T-helper 1 cell (primary cell): ENCODE measurements at places on chromosomes 11 and 22.
A peak's percentile ranks its signal among the peaks of the same experiment; 100 is the strongest.

GRCh38 chr11:113618360-113618759 lies 87.7 kb downstream of the TMPRSS5 start:
- DNase-seq: no peak

- no peak for DNase-seq
Observed at GRCh38 chr11:114147375-114148012, 88.0 kb downstream of the ZBTB16 start.

DNA sequence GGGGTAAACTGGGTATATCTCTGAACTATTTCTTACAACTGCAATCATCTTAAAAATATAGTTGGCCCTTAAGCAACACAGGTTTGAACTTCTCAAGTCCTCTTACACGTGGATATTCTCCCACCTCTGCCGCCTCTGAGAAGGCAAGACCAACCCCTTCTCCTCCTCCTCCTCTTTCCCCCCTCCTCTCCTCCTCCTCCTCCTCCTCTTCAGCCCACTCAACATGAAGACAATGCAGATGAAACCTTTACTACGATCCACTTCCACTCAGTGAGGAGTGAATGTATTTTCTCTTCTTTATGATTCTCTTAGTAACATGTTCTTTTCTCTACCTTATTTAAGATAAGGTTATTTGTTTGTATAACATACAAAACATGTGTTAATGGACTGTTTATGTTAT lies 20.0 kb downstream of the SHANK2 start:
- no peak for DNase-seq

- DNase-seq: no peak
Observed at GRCh38 chr11:7964873-7965272, 374 bp downstream of the NLRP10 start.

GRCh38 chr22:49881856-49882255 lies 28.2 kb downstream of the ZBED4 start:
- DNase-seq: no peak

DNA sequence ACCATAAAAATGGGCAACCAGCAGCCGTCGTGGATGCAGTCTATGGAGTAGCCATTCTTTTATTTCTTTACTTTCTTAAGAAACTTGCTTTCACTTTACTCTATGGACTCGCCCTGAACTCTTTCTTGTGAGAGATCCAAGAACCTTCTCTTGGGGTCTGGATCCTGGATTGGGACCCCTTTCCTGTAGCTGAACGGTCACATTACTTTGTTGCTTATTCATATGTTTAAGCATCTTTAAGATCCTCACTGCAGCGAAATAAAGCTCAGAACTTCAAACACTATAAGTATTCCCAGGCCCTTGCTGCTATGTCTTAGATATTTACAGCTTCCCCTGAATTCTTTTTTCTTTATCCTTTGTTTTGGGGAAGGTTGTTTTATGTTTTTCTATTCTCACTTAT lies 187.8 kb upstream of the DDI1 start:
- DNase-seq: no peak

DNA sequence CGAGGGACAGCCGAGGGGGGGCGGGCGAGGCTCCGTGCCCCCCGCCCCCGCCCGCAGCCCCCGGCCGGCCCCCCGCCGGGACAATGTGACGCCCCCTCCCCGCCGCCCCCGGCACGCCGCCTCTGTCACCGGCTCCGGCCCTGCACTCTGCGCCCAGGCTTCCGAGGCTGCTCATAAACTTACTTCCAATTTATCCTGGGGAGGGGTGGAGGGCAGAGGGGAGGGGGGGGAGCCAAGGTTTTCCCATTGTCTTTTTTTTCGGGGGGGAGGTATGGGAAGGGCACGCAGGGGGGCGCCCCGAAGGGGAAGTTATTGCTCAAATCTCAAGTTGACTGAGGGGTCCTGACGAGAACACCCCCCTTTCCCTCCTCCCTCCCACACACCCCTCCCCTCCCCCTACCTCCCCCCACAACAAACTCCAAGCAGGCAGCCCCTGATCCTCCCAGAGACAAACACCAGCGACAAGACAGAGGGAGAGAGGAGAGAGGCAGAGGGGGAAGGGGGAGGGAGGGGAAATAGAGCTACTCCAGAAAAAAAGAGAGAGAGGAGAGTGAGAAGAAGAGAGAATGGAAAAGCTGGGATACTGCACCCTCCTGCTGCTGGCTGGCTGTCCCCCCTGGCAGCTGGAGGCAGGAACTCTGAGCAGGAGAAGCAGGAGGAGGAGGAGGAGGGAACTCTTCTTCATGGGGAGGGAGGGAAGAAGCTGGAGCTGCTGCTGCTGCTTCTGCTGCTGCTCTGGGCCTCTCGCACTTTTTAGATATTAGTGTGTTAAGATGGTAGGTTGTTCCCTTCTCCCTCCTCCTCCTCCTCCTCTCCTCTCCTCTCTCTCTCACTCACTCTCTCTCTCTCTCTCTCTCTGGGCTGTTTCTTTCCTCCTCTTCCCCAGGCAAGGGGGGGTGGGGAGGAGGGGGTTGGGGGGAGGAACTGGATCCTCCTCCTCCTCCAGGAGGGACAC lies 631 bp downstream of the PHF21A start:
- no peak for DNase-seq

- DNase-seq: no peak
Observed at GRCh38 chr11:120030411-120030810, 107.5 kb downstream of the TRIM29 start.

DNA sequence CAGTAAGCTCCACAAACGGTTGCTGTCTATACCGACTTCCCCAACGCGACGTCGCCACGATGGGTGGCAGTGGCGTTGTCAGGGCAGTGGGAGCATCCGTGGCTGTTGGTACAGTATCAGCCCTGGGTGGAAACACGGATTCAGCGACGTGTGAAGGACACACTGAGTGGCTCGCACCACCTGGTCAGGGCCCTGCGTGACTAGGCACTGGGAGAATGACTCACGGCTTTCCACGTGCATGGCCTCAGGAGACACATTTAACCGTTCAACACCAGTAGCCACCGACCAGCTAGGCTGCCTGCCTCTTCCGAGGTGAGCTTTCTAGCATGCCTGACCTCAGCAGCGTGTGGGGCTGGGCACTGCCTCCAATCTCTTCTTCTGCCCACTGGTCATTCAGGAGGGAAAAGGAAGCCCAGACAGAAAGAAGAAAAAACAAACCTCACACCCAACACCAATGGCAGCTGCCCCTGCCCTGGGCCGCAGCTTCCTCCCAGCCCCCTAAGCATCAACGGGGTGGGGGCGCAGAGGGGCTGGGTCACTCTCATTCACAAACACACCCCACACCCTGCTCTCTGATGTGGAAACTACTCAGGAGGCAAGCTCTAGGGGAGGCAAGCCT lies 59.0 kb downstream of the MYH9 start:
- DNase-seq: no peak

DNA sequence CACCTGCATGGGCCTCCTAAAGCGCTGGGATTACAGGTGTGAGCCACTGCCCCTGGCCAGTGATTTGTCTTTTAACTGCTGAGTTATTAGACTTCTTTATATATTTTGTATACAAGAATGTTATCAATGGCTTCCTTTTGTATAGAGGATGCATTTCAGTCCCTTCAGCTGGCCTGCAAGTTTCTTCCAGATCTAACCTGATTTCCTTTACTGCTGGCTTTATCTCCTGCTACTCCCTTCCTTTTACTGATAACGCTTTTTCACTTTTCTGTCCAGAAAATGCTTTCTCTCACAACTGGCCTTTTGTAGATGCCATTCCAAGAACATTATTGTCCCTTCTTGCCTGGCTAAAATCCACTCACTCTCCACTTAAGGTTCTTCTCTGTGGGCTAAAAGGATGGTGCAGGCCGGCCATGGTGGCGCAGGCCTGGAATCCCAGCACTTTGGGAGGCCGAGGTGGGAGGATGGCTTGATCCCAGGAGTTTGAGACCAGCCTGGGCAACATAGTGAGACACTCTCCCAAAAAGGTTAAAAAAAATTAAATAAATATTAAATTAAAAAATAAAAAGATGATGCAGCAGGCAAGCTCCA lies 118.1 kb downstream of the NECTIN1 start:
- DNase-seq: no peak

- no peak for DNase-seq
Observed at GRCh38 chr11:19253817-19254216, 13.1 kb upstream of the E2F8 start.

DNA sequence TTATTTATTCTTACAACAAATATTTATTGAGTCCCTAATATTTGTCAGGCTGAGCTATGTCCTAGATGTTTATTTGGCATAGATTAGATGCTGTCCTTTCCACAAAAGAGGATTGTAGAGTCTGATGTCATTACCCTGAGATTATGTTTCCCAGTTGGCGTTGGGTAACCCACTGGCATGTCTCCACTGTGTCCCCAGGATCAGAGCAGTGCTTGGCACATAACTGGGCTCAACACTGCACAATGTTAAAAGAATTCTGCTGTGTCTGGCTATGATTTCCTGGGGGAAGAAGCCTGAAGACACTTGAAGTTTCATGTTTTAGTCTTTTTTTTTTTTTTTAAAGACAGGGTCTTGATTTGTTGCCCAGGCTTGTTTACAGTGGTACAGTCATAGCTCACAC lies 4.0 kb downstream of the RCN1 start:
- no peak for DNase-seq

GRCh38 chr11:72821920-72822799 lies 7.9 kb downstream of the ATG16L2 start:
- DNase-seq: peak; percentile 86

DNA sequence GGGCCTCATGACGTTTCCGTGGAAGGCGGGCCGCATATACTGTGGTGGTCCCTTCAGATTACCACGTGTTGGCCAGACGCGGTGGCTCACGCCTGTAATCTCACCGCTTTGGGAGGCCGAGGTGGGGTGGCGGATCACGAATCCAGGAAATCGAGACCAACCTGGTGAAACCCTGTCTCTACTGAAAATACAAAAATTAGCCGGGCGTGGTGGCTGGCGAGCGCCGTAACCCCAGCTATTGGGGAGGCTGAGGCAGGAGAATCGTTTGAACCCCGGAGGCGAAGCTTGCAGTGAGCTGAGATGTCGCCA lies 853 bp upstream of the DENND6B start:
- no peak for DNase-seq

DNA sequence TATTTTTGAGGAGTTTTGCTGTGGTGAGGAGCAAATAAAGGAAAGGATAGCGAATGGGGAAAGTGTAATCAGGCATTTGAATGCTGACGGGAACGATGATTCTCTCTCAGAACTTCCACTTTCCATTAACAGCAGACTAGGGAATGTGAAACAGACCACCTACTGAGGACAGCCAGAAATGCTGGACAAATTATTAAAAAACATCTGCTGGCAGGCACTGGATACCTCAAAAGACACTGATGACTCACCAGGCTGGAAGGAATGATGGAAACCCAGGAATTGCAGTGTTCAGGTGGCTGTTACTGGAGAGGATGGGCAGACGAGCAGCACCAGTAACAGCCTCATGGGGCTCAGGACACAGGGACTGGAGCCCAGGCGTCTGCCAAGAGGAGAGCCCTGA lies 33.4 kb downstream of the PLA2G6 start:
- no peak for DNase-seq

DNA sequence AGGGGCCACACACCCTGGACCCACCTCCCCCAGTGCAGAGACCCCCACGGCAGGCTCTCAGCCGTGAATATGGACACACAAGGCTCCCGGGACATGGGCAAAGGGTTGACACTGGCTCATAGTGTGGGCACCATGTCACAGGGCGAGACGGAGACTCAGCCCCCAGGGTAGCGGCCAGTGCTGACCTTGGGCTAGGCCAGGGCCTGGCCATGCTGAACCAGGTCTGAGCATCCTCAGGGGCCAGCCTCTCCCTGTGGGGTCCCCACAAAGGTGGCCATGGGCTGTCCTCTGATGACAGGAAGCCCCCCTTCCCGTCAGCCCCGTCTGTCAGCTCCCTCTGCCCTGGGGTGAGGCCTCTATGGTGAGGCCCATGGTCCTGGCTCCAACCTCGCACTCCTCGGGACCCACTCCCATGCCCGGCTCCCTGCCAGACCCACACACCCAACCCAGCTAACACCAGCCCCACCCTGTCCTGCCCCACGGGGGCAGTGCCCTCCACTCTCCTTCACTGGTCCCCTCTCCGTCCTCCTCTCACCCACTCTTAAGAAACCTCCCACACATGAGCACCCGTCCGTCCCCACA lies 19.0 kb upstream of the PRODH start:
- no peak for DNase-seq
